Glutamatergic neuron (in vitro differentiated cells): ENCODE measurements at places on chromosomes 5 and 9. TPM values are rescaled to one million over a fixed set of nuclear protein-coding genes. Genes with fewer than 3 reads are reported as not detected.
A peak's percentile ranks its signal among the peaks of the same experiment; 100 is the strongest.

The FBXL7 gene
- 25.3 TPM for total RNA-seq

The DNLZ gene
- 16.5 TPM for total RNA-seq

The FOXI1 gene
- not detected for total RNA-seq

The PRKACG gene
- total RNA-seq = not detected

The SLC34A3 gene
- not detected for total RNA-seq

DNA sequence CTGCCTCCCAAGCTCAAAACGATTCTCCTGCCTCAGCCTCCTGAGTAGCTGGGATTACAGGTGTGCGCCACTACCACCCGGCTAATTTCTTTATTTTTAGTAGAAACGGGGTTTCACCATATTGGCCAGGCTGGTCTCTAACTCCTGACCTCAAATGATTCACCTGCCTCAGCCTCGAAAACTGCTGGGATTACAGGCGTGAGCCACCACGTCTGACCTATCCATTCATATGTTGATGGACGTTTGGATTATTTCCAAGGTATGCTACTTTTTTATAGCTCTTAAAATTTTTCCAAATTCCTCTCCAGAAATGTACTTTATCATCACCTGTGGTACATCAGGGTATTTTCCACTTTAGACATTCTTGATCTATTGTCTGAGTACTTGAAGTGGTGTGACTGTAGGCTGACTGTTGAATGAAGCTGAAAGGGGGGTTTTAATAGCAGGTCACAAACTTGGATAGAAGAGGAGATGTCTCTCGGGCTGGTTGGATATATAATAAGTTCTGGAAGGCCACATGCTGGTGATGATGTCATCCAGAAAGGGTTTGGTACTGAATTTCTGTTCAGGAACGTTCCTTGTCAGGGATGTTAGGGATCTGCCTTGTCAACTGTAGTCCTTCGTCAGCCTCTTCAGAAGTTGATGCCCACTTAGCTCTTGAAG is 7.4 kb downstream of the CTNNA1 start:
- DNase-seq = no peak

DNA sequence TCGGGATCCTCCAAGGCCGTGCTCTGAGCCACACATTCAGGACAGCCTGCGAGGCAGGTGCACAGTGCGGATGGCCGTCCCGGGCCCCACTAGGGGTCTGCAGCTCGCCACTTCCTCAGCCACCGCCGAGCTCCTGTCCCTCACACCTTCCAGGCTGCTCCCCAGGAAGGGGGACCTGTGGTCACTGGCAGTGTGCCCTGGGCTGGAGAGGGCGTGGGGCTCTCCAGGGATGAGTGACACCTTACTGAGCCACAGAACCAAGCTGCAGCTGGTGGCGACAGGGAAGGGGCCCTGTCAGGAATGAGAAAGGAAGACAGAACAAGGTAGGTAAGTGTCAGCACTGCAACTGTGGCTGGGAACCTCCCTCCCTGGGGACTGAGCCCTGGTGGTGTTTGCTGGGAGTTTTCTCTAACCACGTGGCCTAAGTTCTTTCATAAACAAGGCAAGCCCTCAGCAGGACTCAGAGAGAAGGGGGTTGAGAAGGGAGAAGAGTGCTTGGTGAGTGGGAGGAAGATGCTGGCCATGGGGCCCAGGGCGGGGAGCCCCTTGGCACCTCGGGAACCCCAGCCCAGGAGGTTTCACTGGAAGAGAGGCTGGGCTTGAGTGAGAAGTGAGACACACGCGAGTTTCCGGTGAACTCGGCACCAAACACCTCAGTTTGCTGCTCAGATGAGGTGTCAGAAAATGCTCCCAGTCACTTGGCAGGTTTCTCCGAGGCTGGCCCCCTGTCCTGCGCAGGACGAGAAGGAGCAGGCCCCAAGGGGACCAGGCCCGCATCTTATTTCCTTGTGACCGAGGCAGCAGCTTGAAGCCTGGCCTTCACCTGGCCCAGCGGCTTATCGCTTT is 5.2 kb downstream of the IL13 start:
- no peak for DNase-seq

DNA sequence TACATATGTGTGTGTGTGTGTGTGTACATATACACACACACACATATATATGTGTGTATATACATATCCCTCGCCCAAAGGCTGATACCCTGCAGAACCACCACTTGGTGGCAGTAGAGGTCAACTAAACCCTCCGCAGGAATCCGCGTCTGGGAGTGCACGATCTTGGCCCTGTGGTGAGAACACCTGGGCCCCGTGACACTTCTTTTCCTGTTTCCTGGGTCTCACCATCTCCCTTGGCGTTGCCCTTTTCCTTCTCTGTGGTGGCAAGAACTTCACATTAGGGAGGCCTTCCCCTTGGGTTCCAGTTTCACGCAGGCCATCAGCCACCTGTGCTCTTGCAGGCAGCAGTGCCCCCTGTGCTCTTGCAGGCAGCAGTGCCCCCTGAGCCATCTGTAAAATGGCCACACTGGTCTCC is 8.2 kb downstream of the IL9 start:
- DNase-seq = peak; percentile 72

DNA sequence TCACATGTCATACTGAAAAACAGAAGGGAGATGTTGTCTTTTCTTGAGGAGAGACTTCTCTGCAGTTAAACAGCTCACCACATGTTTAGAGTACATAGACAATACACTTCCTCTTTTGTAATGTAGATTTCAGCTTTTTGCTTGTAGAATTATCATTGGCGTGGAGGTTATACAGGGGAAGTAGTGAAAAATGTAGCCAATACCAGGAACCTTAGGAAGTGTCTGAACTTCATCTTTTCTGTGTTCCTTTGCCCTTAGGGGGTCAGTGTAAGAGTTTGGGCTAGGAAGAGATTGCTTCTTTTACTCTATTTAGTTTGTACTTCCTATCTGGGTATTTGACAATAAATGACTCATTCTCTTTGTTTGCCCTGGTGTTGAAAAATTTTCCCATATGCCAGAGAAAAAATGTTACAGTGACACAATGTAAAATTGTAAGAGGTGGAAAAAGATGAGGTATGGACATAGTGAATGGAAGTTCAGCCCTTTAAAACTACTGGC is 21.0 kb upstream of the CDKN2B start:
- no peak for DNase-seq

DNA sequence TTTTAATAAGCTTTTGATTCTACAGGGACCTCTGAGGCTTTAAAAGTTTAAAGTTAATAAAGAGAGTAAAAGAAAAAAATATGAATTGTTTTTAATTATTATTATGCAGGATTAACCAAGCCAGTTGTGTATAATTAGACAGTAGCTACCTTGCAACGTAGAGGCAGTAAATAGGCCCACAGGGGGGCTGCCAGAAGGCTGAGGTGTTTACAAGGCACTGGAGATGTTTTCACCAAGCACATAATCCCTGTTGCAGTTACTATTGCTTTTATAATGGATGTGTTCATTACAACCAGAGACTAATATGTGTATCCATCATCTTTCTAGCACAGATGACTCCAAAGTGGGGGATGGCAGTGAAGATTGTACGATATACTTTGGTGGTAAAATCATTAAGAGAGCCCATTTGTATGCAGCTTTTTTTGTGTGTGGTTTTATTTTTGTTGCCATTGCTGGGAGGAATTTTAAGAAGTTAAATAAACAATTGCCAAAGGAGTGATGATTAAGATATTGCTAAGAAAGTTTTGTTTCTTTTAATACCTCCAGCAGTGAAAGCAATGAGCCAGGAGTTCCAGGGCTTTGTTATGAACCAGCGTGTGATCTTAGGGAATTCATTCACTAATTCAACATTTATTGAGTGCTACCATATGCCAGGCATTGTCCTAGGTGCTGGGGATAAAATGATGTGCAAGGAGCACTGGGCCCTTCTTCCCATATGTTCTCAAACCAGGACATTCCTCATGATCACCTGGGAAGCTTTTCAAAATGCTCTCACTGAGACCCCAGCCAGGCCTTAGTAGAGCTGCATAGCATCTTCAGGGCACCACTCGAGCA is 138.7 kb upstream of the EFNA5 start:
- no peak for DNase-seq

DNA sequence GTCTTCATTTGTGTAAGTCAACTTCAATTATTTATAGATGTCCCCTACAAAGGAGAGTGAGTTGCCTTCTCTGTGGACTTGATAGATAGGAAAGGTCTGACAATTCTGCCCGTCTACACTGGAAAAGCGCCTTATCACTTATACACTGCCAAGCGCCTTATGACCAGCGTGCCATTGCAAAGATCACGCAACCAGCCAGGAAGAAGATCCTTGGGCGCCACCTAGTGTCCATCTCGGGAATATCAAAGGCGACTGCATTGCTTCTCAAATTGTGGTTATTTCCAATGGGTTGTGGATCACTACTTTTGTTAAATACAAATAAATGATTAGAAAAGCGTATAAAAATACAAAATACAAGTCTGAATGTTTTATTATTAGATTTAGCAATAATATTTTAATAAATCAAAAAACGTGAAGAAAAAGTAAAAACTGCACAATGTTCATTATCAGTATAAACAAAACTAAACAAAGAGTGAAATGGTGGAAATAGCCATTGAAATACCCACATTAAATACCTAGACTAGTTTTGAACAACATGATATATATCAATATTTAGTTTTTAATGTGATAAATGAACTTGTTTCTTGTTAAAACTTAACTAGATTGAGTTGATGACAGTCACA is 27.8 kb downstream of the SUB1 start:
- DNase-seq = peak; percentile 86

DNA sequence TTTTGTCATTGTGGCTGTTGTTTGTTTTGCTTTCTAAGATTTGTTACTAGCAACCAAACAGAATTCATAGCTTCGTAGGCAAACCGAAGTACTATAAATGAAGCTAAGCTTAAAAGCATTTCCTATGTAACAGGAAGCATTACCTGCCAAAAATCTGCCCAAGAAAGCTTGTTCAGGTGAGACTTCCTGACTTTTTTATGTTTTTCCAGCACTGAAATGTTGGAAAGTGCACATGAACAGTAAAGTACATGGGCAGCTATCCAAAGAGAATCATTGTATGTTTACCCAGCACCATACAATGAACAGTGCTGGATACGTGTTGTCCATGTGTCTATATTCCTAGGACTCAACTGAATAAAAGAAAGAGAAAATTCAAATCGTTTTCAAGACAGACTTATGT is 247.1 kb downstream of the NFIB start:
- DNase-seq = no peak

GRCh38 chr5:80346055-80346454 is 26.3 kb downstream of the SPZ1 start:
- DNase-seq = no peak

DNA sequence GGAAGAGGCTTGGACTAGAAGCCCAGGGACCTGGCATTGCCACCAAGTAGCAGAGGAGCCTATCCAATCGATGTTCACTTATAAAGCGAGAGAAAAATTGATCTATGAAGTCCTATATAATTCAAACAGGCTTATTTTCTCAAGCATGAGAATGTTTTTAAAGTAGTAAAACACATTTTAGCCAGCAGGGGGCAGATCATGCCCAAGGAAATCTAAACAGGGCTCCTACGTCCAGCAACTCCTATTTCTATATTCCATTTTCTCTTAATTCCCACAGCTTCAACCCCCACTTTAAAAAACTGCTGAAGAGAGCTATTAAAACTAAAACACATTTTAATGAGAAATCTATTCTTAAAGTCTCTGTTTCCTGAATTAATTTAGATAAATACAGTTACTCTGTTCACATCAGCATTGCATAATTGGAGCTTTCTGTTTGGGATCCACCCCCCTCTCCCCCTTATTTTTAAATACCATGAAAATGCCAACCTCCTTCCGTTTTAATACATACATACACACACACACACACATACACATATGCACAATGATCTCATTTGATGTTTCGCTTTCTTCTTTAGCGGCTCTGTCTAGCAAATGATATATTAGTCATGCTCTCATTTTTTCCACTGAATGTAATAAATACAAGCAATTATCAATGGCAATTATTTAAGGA is 144.9 kb downstream of the MYO10 start:
- DNase-seq = no peak

GRCh38 chr5:114612406-114612805 is 250.5 kb downstream of the KCNN2 start:
- no peak for DNase-seq

GRCh38 chr9:32584784-32585183 is 11.8 kb upstream of the NDUFB6 start:
- DNase-seq = no peak

DNA sequence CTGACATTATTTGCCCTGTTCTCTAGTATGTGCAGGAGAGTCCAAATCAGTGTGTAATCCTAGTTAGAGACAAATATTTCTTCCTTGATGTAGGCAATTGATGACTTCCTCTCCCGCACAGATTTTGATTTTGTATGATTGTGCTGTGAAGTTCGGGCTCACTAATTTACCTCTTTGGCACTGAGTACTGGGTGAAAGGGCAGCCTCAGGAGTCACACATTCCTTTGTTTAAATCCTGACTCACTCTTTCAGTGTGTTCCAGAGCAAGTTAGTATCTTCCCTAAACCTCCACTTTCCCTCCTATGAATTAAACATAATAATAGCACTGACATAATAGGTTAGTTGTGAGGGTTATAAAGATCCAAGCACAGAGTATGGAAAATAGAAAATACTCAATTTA is 269.7 kb downstream of the ISL1 start:
- DNase-seq = no peak

- DNase-seq = peak; percentile 10
These were observed 3.6 kb downstream of the RXRA start for GRCh38 chr9:134329886-134330285.
